Mesothelial cell of epicardium (in vitro differentiated cells): ENCODE measurements at places on chromosomes 4 and X.

- DNase-seq, result no peak
These were observed 256.9 kb downstream of the ADAMTS3 start for GRCh38 chr4:72312032-72312650.

DNA sequence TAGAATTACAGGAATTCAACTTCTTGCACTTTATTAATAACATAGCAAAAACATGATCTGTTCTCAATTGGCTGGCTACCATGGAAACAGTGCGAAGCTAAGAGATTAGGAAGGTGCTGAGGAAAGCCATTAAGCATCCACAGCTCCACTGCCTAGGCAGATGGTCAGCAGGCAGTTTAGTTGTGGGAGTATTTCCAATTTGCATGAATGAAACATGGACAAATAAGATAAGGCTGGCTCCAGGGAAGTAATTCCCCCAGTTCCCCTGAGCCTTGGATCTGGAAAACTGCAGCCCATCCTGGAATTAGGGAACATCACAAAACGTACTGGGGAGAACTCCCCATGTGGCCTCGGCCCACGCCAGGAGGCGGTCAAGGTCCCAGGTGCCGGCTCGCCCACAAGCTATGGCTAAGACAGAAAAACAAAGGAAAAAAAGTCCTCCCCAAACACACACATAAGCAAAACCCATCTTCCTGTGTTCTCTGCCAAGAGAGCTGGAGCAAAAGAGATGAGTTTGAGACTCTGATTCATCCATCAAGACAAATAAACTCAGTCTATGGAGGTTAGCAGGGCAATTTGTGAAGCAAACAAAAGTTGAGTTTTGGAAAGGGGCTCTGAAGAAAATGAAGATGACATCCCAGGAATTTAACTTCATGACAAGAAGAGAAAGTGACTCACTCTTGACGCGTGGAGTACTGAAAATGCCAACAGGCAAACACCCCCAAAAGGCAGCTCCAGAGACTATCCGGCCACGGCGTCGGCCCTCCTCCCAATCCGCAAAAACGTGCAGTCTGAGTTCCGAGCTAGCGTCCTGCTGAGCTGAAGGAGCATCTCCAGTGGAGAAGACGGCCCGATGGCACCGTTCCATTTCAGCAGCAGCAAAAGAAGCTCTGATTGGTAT is 45.1 kb downstream of the IGFBP7 start:
- DNase-seq, result no peak

DNA sequence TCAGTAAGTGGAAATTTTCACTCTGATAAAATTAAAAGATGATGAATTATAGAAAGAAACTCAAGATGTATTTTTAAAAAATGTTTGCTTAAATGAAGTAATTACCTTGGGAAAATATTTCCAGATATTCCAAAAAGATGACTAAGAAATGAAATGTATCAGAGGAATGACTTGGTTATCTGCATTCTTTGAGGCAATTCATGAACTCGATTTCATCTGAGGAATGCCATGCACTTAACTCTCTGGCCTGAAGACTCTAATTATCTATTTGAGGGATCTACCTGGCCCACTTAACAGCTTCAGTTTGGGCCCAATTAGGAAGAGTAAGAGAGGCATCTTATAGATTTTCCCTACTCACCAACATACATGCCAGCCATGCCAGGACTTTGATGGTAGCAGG is 182.3 kb downstream of the INPP4B start:
- no peak for DNase-seq

GRCh38 chr4:185082561-185082960 is 60.5 kb upstream of the SLC25A4 start:
- DNase-seq, result no peak

DNA sequence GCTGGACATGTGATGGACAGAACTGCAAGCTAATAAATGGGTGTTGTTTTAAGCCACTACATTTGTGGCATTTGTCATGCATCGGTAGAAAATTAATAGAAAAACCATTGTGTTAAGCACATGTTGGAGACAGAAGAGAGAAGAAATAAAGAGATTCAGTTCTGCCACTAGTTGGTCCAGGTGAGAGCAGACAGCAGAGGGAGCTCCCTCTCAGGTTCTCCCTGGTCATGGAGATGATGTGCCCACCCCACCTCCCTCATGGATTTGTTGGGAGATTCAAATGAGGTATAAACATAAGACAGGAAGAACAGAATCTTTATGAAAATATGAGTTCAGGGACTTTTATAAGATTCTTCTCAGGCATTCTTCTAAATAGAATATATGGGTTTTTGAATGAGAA is 36.8 kb upstream of the OCIAD2 start:
- no peak for DNase-seq

DNA sequence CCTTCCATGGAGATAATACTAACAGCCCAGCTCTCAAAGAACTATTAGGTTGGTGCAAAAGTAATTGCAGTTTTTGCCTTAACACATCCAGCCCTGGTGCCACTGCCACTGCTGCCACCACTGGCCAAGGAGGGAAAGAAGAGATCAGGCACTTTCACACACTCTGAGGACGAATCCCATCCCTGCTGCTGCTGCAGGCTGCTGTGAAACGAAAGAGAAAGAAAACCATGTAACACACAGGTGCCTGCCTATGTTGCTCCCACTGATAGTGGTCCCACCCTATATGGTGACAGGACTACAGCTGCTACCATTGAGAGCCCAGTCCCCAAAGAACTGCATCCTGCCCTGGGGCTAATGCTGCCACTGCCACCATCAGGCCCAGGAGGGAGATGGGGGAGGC is 35.1 kb downstream of the TMLHE start:
- no peak for DNase-seq
